ENCODE measurements at places on chromosomes 11 and 22. TPM values are rescaled to one million over a fixed set of nuclear protein-coding genes. Genes with fewer than 3 reads are reported as not detected.

DNA sequence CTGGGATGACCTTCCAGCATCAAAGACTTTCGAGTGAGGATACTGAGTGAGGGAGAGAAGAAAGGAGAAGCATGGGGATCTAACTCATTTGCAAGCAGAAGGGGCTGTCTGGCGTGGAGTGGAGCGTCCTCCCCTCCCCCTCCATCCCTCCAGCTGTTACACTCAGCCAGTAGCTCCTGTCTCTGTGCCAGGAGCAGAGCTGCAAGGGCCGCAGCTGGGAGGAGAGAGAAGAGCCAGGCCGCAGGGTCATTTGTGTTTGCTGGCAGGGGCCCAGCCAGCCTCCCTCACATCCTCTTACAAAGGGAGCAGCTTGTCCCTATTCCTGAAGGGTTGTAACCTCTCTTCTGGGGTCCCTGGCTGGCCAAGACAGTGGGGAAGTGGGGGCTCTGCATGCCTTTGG, 57.9 kb downstream of the NECTIN1 start:
- peak; percentile 95 for DNase-seq

DNA sequence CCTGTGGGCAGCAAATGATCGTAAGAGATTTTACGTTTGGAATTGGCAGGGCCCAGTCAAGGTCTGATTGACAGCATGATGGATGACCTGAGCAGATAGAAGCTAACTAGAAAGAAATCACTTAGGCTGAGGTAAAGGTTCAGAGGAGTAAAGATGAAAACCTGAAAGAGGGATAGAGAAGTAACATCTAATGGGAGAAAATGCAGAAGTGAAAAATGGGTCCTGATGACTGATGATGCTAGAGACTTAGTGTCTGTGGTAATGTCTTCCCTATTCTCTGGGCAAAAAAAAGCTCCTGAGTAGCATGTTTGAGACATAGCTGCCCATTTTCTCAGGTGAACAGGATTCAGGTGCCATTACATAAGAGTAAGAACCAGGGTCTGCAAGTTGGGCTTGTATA, 628.8 kb upstream of the ANO5 start:
- DNase-seq: no peak

Gene PLEKHA7
- 21.2 TPM for polyA plus RNA-seq

DNA sequence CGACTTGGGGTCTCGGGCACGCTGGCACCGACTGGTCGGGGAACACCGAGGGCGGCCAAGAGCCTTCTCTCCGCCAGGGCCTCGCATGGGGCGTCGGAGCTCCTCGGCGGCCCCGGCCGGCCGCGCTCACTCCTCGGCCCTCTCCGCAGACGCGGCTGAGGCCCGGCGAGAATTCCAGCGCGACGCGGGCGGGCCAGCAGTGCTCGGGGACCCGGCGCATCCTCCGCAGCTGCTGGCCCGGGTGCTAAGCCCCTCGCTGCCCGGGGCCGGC, 5.6 kb downstream of the TBX1 start:
- DNase-seq: no peak

DNA sequence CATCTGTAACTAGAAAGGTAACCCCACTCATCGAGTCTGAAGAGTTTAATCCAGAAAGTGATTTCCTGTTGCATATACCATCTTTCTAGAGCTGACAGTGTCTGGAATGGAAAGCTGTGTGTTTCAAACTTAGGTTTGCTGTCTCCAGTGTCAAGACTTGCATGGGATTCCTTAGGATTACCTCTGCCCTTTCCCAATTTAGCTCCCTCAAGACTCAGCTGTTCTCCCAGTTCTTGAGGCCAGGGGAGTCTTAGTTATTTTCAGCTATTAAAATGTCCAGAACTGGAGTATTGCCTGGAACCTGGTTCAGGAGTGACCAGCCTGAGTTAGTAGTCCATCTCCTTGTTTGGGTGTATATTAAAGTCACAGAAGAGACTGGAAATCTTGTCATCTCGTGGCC, 25.0 kb upstream of the LDHA start:
- no peak for DNase-seq

- DNase-seq: no peak
These were observed 11.7 kb downstream of the PHRF1 start for GRCh38 chr11:587978-588380.

DNA sequence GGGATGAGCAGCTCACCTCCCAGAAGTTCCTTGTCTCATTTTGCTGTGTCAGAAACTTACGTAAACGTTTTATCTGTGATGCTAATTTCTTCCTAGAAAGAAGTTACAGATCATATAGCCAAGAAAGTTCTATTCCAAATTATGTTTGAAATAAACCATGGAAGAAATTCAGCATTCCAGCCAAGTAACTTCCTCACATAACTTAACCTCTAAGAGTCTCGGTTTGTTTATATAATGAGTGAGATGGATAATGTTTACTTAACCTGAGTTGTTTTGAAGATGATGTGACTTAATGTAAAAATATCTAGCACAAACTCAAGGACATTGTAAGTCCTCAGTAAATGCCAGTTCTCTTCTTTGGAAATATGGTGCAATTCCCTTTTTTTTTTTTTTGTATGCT, 8.9 kb upstream of the MUC15 start:
- DNase-seq: no peak

DNA sequence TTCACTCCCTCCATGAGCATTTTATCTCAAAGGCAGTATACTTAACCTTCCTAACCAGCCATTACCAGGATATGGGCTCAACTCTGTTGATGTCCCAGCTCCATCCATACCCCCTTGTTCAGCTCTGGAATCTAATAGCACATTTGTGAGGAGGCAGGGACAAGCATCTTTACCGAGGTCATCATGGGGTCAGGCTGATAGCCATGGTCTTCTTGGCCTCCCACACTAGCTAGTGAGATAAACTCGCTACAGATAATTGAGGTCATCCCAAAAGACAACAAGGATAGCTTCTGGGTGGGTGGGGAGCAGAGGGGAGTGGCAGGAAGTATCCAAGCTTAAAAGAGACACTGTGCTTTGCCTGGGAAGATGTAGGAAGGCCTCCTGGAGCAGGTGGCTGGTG, 141.6 kb upstream of the RASSF10 start:
- DNase-seq: no peak

GRCh38 chr11:110100476-110101240, 7.5 kb downstream of the ZC3H12C start:
- no peak for DNase-seq

Gene BAIAP2L2
- 0.81 TPM for polyA plus RNA-seq

Gene MPZL3
- polyA plus RNA-seq: 5.5 TPM

DNA sequence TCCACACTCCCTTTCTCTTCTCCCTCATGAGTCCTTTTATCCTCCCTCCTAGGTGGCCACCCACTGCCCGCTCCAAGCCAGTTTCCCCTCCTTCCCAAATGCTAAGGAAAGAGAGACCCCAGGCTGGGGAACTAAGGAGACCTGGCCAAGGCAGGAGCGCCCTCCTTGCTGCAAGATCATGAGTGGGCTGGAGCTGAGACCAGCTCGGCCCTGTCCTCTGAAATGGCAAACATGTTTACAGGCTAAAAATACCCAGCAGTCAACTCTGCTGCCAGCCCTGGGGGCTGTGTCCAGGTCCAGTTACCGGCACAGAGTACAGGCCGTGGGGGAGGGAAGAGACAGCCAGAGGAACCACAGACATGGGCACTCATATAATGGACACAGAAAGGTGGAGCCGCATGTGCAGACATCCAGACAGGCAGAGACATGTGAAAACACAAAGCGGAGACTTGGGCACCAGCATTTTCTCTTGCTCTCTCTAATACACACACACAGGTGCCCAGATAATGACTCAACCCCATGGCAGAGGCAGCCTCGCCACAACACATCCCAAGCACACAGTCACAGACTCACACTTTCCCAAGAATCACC, 1.2 kb upstream of the AHNAK start:
- no peak for DNase-seq

- DNase-seq: no peak
These were observed 62.0 kb upstream of the PRR5 start for GRCh38 chr22:44639891-44640617.

DNA sequence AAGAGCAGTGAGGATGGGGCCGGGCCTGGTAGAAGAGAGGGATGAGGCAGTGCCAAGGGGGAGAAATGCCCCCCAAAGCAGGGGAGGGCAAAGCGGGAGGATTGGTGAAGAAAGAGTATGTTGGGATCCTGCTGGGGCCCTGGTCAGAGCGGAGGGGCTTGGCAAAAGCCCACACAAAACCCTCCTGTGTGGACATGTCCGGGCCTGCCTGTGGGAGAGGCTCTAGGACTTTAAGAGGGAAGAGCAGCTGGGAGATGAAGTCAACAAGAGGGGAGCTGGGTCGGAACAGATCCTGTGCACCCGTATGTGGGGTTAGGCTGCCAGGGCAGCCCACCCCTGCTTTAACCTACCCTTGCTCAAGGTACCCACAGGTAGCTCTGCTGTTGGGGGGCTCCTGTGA, 25.8 kb downstream of the ART5 start:
- no peak for DNase-seq

Gene RIMBP3C
- polyA plus RNA-seq: 0.27 TPM

- no peak for DNase-seq
These were observed 88.9 kb upstream of the DDI1 start for GRCh38 chr11:103947546-103947919.

- no peak for DNase-seq
These were observed 10.7 kb upstream of the SYTL2 start for GRCh38 chr11:85821636-85822035.

Data from right lung (tissue), 10 donors.